ENCODE measurements at places on chromosomes 5 and 9. TPM values are rescaled to one million over a fixed set of nuclear protein-coding genes. Genes with fewer than 3 reads are reported as not detected.

PCDHGB2 gene
- total RNA-seq: 1.4 TPM

MARCOL gene
- not detected for total RNA-seq

RASEF gene
- 0.91 TPM for total RNA-seq

SHISAL2B gene
- total RNA-seq: not detected

C5orf46 gene
- total RNA-seq: 32.3 TPM

FCN2 gene
- not detected for total RNA-seq

TRIP13 gene
- total RNA-seq: 8.5 TPM

NTMT1 gene
- 55.1 TPM for total RNA-seq

DNA sequence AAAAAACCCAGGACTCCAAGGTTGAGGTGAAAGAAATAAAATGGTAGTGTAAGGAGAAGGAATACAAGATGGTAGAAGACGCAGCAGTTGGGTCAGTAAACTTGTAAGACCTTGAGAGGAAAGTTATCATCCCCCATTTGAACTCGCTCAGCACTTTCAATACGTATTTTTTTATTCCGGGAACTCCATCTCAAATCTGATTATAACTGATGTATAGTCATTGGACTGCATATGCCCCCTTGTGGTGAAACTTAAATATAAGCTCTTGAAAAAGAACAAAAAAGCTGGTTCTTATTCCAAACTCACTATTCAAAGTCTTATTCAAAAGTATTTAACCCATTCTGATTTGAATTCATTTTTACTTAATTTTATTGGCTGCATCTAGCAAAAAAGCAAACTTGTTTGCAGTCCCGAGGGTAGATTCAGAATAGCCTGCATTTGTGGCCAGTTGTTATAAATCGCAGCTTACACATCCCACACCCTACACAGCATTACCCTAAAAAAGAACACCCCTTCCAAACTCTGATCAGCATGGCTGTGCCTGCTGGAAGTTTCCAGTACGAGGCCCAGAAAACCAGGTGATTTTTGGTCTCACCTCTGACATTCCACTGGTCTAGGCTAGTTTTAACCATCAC lies 118.0 kb downstream of the ESM1 start:
- DNase-seq: peak; percentile 46

DNA sequence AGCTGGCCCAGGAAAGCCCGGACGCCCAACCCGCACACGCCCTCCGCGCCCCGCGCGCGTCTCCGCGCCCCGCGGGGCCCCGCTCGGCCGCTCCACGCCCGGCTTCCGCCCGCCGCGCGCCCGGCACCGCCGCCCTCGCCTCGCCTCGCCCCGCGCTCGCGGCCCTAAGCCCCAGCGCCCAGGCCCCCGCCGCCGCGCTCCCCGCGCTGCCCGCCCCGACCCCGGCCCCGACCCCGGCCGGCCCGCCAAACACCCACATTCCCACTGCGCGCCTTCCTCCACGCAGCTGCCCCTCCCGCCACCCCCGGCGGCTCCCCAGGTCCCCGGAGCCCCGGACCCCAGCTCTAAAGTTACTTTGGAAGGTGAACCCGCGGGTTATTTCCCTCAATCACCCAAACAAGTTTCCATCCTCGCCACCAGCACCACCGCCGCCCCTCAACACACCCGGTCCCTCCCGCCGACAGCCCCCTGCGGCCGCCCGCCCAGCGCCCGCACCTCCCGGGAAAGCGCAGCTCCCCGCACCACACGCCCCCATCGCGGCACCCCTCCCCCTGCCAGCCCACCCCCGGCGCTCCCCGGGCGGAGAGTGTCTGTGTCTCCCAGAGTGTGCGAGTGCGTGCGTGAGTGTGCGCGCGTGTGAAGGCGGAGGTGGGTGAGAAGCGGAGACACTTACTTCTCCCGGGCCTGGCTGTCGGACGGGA lies 439 bp downstream of the SSBP2 start:
- no peak for DNase-seq

- DNase-seq: no peak
Measured at GRCh38 chr9:106757514-106757913, 105.5 kb upstream of the ZNF462 start.

GRCh38 chr5:32710550-32711361 lies at the start of gene NPR3:
TSS of gene NPR3 (plus strand) at chr5:32711321. CDS start at chr5:32711777, 456 bp downstream.
- no peak for DNase-seq

DNA sequence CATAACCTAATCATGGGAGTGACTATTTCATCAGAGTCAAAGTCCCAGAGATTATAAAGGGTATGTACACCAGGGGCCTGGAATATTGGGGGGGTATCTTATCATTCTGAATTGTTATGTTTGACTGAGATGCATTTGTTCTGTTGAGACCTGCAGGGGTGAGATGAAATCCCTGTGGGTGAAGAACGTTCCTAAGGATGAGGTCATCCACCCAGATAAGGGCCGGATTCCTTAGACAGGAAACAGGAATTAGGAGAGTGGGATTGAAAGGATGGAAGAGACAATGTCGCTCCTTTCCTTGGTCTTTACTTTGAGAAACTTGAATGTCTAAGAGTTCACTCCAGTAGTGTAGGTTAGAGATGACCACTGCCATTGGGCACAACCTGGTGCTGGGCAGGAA lies 54.7 kb downstream of the GAS1 start:
- no peak for DNase-seq

DNA sequence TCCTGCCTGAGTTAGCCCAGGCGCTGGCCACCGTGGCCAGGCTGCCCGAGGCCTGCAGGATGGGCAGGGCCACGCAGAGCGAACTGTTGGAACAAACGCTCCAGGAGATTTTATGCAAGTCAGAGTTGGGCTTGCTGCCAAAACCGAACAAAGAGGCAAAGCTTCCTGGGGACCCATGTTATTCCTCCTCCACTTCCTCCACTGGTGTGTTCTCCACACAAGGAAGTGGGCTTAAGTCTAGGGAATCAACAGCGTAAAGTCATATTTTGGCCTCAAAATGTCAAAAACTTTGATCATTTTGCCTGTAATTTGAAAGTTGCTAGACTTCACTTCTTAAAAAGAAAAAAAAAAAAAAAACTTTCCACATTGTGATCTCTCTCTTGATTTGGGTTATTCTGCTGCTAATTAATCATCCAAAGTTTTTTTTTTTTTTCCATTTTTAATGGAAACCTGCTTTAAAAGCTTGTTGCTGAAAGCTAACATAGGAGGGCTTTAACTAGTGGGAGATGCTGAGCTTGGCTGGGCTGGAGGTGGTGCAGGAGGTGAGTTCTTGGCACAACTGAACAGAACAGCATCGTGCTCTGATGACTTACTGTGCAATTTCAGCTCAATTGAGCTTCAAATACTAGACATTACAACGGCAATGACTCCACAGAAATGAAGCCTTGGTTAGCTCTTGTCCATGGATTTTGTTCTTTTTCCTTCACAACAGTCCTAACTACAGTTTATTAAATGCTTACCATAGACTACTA lies 73.0 kb downstream of the PTPDC1 start:
- peak; percentile 71 for DNase-seq

GRCh38 chr9:116275418-116276195 lies 122.0 kb downstream of the PAPPA start:
- DNase-seq: peak; percentile 83

DNA sequence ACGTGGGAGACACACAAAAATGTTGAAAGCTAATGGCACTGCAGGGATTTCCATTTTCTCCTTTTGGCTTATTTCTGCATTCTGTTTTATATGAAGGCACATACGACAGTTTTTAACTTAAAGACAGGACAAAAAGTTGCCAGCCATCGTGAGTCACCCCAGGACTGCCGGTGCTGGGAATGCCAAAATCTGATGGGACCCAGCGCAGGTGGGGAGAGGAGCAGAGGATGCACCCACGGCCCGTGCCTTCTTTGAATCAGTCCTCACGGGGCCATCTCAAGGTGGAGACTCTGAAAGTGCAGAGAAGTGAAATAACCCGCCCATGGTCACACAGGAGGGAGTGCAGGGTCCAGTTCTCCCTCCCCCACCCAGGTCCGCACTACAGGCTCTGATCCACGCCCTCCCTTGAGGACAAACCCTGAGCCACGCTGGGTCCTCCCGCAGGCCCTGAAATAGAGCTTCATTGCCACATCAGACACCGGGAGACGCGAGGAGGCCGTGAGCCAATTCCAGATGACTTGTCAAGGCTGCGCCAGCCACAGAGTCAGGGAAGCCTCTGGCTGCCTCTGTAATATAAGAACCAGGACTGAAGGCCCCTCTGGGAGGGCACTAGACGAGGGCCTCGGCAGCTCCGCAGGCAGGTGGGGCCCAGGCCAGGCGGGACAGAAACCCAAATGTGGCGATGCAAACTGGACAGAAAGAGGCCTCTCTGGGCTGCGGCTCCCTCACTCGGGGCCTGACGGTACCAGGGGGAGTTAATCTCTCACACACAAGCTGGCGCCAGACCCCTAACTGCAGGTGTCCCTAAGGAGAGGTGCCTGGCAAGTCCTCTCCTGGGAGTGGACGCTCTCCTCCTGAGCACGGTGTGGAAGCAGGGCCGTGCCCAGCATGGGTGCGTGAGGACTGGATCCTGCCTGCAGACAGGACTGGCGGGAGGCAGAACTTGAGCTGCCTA lies 22.9 kb downstream of the ADAMTS2 start:
- DNase-seq: no peak

DNA sequence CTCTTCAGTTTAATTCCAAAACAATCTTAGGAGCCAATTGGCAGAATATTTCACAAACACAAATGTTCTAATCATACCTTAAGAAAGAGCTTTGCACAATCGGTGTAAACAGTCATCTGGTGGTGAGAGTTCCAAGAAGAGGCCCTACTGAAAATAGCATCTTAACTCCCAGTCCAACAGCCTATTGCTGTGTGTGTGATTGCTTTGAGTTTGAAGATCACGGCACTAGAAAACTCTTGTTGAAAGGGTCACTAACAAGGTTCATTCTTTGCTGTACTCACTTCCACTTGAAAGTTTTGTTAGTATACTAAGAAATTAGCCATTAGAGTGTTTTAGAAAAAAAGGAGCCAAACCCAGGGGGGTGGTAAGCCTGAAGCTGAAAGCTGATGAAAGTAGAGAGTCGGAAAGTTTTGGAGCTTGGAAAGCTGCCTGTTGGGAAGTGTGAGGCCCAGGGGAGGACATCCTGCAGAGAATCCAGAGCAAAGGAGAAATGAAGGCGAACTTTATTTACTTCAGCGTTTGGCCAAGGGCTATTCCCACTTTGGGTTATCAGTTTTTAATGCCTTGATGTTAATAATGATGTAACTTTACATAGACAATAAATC lies 180.3 kb upstream of the GHR start:
- DNase-seq: no peak

GRCh38 chr5:124050120-124050770 lies 538.3 kb downstream of the CSNK1G3 start:
- no peak for DNase-seq

GRCh38 chr5:33328818-33329217 lies 111.9 kb upstream of the TARS1 start:
- DNase-seq: peak; percentile 56

GRCh38 chr5:10528056-10528816 lies 35.6 kb upstream of the ANKRD33B start:
- DNase-seq: no peak

GRCh38 chr9:128384801-128385495 lies 13.8 kb downstream of the URM1 start:
- DNase-seq: no peak

- DNase-seq: no peak
Measured at GRCh38 chr5:17680737-17681136, 46.5 kb downstream of the TAF11L14 start.

GRCh38 chr9:124504530-124505005 lies 2.6 kb downstream of the NR5A1 start:
- DNase-seq: no peak

- no peak for DNase-seq
Measured at GRCh38 chr5:50547303-50547702, 106.2 kb upstream of the EMB start.

Data from astrocyte (in vitro differentiated cells and primary cell).